ENCODE measurements at places on chromosomes 2 and 18.

DNA sequence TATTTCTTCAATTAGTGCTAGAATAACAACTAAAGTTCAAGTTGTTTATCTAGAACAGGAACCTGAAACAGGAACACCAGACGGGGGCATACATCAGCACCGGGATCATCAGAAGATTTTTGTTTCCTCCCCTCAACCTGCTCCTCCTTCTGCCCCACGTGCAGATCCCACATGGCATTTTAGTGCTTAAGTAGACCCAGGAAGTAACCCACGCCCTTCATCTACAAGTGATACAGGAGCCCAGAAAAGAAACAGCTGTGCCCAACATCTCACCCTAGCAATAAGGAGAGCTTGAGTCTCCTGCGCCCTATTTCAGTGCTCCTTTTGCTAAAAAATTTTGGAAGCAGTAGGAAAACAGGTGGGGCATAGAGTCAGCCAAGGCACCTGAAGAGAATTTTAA, 5.2 kb downstream of the ZNF385B start:
- DNase-seq, result no peak

- DNase-seq, result no peak
Measured at GRCh38 chr2:219612577-219613286, 14.7 kb upstream of the SLC4A3 start.

DNA sequence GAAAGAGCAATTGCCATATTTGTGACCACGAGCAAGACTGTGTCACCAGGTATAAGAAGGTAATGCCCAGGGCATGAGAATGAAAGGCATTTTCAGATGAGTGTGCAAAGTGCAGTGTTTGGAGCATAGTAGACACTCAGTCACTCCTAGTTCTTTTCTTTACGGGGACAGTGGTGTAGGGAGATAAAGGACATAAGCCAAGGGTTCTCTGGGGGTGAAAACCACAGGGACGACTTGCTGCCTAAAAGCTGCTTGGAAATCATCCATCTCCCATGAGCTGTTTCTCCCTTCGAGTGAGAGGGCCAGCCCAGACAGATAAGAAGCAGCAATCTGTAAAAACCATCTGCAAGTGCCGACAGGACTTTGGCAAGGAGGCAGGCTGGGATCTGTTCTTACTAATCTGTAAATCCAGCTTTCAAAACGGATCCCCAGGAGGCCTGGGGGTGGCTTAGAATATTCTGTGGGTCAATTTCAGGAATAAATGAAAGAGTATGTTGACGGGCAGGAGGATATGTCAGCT, 221.6 kb downstream of the LPIN1 start:
- DNase-seq, result no peak

- no peak for DNase-seq
Measured at GRCh38 chr18:23194997-23195957, 60.0 kb downstream of the CABLES1 start.

GRCh38 chr2:98771721-98772524, 41.0 kb upstream of the MGAT4A start:
- DNase-seq, result no peak

GRCh38 chr18:52730972-52731619, 391.1 kb downstream of the DCC start:
- DNase-seq, result no peak

GRCh38 chr2:197556456-197556855, 40.6 kb downstream of the MOB4 start:
- DNase-seq, result no peak

Measured in hippocampal formation (tissue), 2 donors.